LNCaP clone FGC (cell line): ENCODE measurements at places on chromosomes 7 and 10.

DNA sequence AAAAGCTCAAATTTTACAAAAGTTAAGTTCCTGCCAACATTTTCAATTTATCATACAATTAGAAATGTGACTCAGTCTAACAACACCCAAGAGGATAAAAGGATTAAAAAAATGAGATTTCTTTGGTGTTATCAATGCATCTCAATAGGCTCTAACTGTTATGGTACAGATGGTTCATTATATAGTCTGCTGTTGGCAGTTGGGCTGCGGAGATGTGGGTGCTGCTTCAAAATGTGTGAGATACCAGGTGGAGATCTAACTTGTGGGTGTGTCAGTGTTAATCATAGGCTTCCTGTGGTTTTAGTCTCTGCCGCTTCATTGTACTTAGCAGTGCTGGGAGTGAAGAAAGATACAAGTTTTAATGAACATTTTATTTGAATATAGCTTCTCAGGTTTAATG is 231.2 kb downstream of the EXOC4 start:
- DNase-seq, result no peak

DNA sequence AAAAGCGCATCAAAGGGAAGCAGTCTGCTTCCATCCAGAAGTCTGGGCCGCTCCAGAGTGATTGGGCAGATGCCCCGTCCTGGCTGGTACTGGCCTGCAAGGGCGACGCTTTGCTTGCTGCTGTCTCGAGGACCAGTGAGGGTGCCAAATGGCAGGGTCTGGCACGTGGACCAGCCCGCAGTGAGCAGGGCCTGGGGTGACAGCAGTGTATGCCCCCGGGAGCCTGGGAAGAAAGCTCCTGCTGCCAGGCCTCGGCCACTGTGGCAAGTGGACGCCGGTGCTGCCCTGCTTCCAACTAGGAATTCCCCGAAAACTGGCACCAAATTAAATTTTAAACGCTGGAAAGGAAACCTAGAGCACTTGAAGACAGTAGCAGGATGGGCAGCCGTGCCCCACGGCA is 357.0 kb upstream of the MKI67 start:
- DNase-seq, result no peak

DNA sequence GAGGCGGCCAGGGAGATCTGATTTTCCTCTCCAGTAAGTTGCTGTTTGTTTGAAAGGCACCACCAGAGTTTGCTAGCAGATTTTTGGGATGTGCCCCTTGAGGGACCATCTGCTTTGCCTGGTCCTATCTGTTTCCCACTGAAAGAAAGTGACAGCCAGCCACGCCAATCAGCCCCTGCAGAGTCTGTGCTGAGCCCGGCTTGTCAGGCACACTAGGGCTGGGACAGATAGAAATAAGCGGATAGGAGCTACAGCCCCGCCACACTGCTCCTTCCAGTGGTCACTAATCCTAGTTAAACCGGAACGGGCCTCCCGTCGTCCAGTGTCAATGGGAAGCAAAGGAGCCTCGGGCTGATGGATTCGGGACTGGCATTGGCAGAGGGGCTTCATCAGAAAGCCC is 161.9 kb upstream of the PRR15 start:
- no peak for DNase-seq

GRCh38 chr7:607938-608337 is 88.3 kb upstream of the PDGFA start:
- DNase-seq, result no peak

DNA sequence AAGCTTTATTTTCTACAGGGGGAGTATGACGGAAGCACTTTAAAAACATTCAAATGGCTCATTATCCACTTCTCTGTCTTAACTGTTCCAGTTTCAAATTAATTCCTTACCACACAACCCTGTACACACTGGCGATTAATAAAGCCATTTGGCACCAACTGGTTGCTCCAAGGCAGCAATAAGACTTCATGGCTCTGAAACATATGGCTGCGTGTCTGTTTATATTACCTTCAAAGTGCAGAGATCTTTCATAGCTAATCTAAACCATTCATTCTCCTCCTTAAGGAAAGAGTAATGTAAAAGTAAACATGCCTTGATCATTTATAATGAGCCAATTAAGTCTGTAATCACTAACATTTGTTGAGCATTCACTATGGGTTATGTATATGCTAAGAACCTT is 325.7 kb downstream of the PARD3 start:
- DNase-seq, result no peak

DNA sequence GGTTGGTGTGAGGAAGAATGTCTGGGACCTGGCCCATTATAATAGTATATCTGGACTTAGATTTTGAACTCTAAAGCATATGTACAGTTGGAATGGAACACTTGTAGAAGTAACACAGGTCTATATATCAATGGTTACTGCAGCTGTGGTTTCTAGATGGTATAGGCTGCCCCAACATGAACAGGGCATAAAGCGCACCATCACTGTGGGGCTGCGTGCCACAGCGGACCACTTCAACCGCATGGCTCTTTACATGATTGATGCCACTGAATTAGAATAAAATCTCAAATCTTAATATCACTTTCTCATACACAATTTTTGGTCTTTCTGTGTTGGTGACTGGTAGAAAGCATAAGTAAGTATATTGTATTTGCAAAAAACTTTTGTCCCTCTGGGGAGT is 59.5 kb downstream of the KLRG2 start:
- no peak for DNase-seq

- no peak for DNase-seq
These were observed 334.2 kb upstream of the MAGI2 start for GRCh38 chr7:79787623-79788022.

- DNase-seq, result peak; percentile 82
These were observed 13.4 kb downstream of the SCIN start for GRCh38 chr7:12583922-12584321.

DNA sequence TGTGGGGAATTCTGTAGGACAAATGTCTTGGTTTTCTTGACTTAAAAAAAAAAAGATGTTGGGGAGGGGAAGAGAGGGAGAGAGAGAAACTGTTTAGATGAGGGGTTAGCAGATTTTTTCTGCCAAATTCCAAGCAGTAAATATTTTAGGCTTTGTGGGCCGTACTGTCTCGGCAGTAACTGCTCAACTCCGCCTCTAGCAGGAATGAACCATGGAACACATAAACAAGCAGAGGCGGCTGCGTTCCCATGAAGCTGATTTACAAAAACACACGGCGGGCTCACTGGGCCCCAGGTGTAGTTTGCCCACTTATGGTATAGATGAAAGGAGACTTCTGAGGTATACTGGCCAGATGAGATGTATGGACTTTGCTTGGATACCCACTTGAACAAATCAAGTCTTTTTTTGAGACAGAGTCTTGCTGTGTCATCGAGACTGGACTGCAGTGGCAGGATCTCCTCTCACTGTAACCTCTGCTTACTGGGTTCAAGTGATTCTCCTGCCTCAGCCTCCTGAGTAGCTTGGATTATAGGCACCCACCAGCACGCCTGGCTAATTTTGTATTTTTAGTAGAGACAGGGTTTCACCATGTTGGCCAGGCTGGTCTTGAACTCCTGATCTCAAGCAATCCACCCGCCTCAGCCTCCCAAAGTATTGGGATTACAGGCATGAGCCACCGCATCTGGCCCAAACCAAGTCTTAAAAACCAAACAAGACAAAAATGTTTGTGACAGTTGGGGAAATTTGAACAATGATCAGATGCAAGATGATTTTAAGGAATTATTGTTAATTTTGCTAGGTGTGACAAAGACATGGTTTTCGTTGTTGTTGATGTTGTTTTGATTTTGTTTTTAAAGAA is 9.7 kb upstream of the ADAMTS14 start:
- DNase-seq, result no peak

DNA sequence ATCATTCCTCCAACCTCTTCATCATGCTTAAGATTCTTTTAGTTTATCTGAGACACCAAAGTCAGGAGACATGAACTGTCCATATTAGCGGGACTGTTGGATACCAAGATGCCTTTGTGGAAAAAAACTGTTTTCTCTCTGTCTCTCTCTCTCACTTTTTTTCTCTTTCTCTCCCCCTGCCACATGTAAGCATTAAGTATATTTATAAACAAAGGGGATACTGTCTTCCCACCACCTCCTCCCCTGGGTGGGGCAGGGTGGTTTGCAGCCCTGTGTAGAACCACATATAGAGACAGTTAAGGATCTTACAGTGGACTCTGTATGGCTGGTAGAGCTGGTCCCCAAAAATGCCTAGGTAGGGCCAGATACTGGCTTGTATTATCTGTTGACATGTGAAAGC is 101.3 kb downstream of the GLI3 start:
- DNase-seq, result no peak

DNA sequence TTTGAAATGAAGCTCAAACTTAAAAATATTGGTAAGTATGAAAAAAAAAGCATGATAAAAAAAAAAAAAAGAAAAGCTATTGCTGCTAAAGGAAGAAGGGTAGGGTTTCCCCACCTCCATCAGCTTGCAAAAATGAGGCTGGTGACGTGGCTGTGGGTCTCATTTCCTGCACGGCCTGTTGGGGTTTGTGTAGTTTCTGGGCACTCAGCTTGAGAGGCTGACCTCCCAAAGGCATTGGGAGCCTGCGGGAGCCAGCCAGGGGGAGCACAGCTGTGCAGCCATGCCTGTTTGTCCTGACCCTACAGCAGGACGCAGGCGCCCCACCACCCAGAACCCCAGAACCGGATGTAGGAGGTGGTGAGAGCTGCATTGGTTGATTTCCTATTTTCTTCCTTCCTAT is 48.8 kb upstream of the CARD11 start:
- no peak for DNase-seq

GRCh38 chr10:58544135-58544534 is 31.5 kb downstream of the BICC1 start:
- no peak for DNase-seq

DNA sequence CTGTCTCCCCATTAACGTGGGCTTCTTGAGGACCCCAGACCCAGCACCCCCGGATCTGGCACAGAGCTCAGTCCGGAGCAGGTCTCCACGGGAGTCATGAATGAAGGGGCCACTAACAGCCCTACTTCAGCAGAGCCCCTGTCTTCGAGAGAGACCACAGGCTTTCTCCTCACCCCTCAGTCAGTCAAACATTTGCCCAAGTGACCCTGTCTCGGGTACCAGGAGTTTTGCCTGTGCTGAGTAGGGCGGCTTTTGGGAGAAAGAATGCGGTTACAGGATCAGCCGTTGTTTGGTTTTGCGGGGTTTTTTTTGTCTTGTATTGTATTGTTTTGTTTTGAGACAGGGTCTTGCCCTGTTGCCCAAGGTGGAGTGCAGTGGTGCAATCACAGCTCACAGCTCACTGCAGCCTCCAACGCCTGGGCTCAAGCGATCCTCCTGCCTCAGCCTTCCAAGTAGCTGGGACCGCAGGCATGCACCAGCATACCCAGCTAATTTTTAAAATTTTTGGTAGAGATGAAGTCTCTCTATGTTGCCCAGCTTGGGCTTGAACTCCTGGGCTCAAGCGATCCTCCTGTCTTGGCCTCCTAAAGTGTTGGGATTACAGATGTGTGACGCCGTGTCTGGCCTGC is 16.5 kb downstream of the ADAP1 start:
- DNase-seq, result no peak

- no peak for DNase-seq
These were observed 154.8 kb upstream of the TMEM196 start for GRCh38 chr7:19928247-19928646.

- DNase-seq, result no peak
These were observed 16.9 kb upstream of the MTURN start for GRCh38 chr7:30117896-30118295.

DNA sequence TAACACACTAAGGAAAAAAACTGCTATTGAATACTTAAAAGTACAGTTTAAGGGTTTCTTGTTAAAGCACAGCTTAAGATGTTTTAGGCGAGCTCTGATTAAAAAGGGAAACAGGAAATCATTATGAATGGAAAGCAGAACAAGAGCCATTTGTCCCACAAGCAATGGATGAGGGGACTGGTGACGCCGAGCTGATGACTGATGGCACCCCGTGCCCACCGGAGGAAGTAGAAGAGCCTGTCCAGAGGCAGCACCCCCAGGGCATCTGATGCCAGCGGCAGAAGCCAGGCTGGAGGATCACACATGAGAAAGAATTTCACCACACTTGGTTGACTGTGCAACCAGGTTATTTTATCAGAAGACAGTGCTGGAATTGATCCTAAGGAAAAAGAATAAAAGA is 15.0 kb upstream of the INSIG1 start:
- DNase-seq, result no peak

DNA sequence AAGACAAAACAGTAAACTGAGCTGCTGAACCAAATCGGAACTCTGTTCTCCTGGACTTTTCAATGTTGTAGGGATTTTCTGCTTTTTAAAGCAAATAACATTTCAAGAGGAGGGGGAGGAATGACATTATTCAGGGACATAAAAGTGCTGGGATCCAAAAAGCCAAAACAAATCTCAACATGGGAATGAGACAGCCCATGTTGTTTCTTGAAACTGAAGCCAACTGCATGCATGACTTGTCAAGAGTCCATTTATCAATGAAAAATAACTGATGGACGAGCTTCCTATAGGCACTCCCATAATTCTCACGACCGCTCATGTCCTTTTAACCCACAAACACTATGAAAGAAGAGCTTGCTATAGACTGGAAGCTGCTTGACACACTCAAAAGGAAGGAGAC is 27.8 kb downstream of the FAM53B start:
- no peak for DNase-seq

GRCh38 chr7:25544254-25544653 is 316.0 kb upstream of the NPVF start:
- DNase-seq, result no peak

- DNase-seq, result no peak
These were observed 544.9 kb upstream of the ADARB2 start for GRCh38 chr10:2282202-2282601.

- DNase-seq, result no peak
These were observed 138.4 kb upstream of the MDFIC start for GRCh38 chr7:114783508-114783907.
